ENCODE measurements at places on chromosomes 2 and 18. TPM values are rescaled to one million over a fixed set of nuclear protein-coding genes. Genes with fewer than 3 reads are reported as not detected.

TRAPPC12 gene
- total RNA-seq: 133 TPM

MERTK gene
- 8.4 TPM for total RNA-seq

UGT1A4 gene
- total RNA-seq: not detected

FKBP1B gene
- total RNA-seq: not detected

MAPK4 gene
- 7.9 TPM for total RNA-seq

RNF181 gene
- total RNA-seq: 76.3 TPM

ZFP36L2 gene
- 10.6 TPM for total RNA-seq

UGP2 gene
- 511 TPM for total RNA-seq

SATB2 gene
- total RNA-seq: 3.1 TPM

ASXL3 gene
- total RNA-seq: 15.9 TPM

TNS1 gene
- total RNA-seq: 255 TPM

SERPINB4 gene
- 4.1 TPM for total RNA-seq

AGXT gene
- 0.48 TPM for total RNA-seq

BMP10 gene
- 0.48 TPM for total RNA-seq

KYNU gene
- total RNA-seq: 4.3 TPM

ANKAR gene
- 30.6 TPM for total RNA-seq

GEN1 gene
- 9.6 TPM for total RNA-seq

SLC14A1 gene
- 15.2 TPM for total RNA-seq

VSNL1 gene
- total RNA-seq: 7.7 TPM

TRPM8 gene
- 17.3 TPM for total RNA-seq

DSC2 gene
- 27.7 TPM for total RNA-seq

GRHL1 gene
- 13.2 TPM for total RNA-seq

TMEM247 gene
- total RNA-seq: not detected

AMER3 gene
- total RNA-seq: 1.2 TPM

LIPG gene
- 6.7 TPM for total RNA-seq

ZAP70 gene
- 3.4 TPM for total RNA-seq

LIMS3 gene
- total RNA-seq: not detected

CD8B2 gene
- total RNA-seq: 2.6 TPM

SFTPB gene
- 1.7 TPM for total RNA-seq

PCARE gene
- 1.4 TPM for total RNA-seq

NLRC4 gene
- total RNA-seq: 4.3 TPM

DSG1 gene
- total RNA-seq: 26.5 TPM

SKOR2 gene
- total RNA-seq: 0.48 TPM

UGT1A8 gene
- total RNA-seq: 6.5 TPM

TFPI gene
- total RNA-seq: 66.7 TPM

TLX2 gene
- total RNA-seq: not detected

SGO2 gene
- 22.9 TPM for total RNA-seq

SDC1 gene
- total RNA-seq: 55.4 TPM

COL6A3 gene
- total RNA-seq: 1,957 TPM

ST6GAL2 gene
- total RNA-seq: 117 TPM

SPHKAP gene
- 2.6 TPM for total RNA-seq

SLC23A3 gene
- total RNA-seq: not detected

GPD2 gene
- total RNA-seq: 8.9 TPM
